Renal cortical epithelial cell (primary cell): ENCODE measurements at places on chromosomes 3 and 15. TPM values are rescaled to one million over a fixed set of nuclear protein-coding genes. Genes with fewer than 3 reads are reported as not detected.

Gene TRH
- total RNA-seq, result not detected in 2 replicates

Gene CLDN1
- total RNA-seq, result 195 and 218 TPM in 2 replicates

Gene GUCA1C
- total RNA-seq, result 1.4 and 3.9 TPM in 2 replicates

Gene ADGRG7
- 0.05 and 0.35 TPM in 2 replicates for total RNA-seq

Gene ADPRH
- total RNA-seq, result 6.6 and 7.8 TPM in 2 replicates

Gene DCLK3
- not detected in 2 replicates for total RNA-seq

Gene PROS1
- total RNA-seq, result 23.3 and 60.3 TPM in 2 replicates

Gene PRR20G
- not detected in 2 replicates for total RNA-seq

Gene CCDC13
- total RNA-seq, result 0.17 and 2.8 TPM in 2 replicates

DNA sequence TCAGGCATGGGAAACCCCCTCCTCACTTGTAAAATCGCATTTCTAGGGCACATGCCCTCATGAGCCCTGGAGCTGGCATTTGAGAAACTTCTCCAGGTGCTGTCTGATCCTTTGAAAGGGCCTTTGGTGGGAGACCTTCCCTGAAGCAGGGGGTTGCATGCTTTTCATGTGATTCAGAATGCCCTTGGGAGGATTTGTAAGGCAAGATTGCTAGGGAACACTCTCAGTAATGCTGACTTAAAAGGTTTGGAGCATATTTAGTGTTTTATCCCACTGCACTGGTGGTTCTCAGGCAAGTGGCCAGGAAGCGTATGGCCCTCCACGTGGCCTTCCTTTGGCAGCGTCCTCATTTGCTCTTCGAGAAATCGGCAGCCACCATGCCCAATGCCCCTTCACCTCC is 164.1 kb downstream of the ARRDC4 start:
- no peak for DNase-seq

GRCh38 chr3:126267169-126267975 is 87.0 kb upstream of the ALDH1L1 start:
- DNase-seq, result peak; percentile 90

GRCh38 chr3:175355801-175356335 is 496.7 kb downstream of the NAALADL2 start:
- DNase-seq, result no peak

GRCh38 chr15:66854012-66854965 is 152.3 kb downstream of the SMAD6 start:
- no peak for DNase-seq

- no peak for DNase-seq
These were observed 195.0 kb downstream of the RORA start for GRCh38 chr15:61033940-61034677.

GRCh38 chr3:151875759-151876158 is 2.3 kb downstream of the SUCNR1 start:
- DNase-seq, result peak; percentile 90

DNA sequence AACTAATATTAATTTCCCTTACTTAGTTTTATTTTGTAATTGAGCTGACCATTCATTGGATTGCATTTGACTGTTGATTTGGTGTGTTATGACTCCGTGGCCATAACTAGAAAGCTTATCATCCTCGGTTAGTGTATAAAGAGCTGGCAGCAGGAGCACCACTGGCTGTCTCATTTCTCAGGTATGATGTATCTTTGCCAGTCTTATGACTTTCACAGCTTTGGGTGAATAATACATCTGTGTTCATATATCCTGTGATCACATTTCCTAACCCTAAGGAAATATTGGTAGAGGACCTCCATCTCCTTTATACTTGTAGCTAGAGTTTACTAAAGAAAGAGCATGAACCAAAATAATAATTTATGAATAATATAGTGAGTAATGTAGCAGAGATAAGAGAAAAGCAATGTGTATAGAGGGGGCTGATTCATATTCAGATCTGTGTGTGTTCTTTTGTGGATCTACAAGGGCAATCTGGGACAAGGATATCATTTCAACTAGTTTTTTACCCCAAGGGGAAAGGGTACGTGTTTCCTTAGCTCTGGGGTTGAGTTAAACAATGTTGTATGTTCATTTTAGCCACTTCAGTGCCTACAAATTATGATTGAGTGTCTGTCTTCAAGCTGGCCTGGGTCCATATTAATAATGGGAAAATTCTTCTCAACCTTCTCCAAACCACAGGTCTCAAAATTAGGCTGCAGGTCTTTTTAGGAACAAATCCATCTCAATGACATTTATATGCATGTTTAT is 901.7 kb downstream of the NTRK3 start:
- peak; percentile 3 for DNase-seq

- no peak for DNase-seq
These were observed 2.9 kb upstream of the IL17RC start for GRCh38 chr3:9914011-9914410.

GRCh38 chr3:175007306-175007705 is 148.2 kb downstream of the NAALADL2 start:
- DNase-seq, result no peak

DNA sequence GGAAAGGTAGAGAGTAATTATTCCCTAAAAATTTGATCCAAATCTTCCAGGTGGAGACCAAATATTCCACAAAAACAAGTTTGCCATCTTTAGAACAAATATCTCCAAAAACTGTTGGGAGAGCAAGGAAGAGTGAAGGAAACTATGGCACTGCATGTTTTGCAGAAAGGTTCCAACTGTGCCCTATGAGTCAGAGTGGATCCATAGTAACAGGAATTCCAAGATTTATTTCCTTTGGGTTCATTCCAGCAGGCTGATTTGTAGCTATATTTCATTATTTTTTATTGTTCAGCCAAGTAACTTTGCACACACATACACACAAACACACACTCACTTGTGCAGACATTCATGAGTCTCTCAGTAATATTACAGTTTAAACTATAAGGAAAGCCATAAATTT is 459.7 kb upstream of the EPHA6 start:
- no peak for DNase-seq

- no peak for DNase-seq
These were observed 66.0 kb upstream of the BLM start for GRCh38 chr15:90650956-90651689.

DNA sequence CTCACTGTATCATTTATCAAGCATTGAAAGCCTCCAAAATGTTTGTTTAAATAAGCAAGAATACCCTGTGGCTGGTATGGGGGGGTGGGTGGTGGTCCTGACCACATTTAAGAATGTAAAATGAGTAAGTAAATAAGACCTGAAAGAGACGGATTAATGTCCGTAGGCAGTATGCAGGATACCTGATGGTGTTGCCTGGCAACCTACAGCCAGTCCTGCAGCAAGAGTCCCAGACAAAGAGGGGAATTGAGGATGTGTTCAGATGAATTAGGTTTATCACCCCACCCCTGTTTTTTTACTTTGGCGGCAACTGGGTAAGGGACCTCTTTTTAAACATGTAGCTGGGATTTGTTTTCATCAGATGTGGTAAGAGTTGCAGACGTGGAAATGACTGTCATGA is 99.8 kb upstream of the BFSP2 start:
- DNase-seq, result no peak

DNA sequence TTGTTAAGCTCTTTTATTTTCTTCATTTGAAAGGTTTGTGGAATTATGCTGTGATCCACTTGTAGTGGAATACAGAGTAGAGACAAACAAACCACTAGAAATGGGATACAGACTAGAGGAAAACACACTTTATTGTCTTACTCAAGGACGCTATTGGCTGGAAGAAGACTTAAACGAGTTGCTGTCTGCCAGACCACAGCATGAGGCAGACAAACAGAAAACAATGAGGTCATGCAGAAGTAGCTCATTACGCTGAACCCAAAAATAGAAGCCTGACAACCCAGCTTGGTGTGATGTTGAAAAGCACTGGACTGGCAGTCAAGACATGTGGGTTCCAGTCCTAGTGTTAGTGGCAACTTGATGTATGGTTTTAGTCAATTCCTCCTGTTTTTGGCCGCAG is 62.4 kb upstream of the P3H2 start:
- DNase-seq, result peak; percentile 87

DNA sequence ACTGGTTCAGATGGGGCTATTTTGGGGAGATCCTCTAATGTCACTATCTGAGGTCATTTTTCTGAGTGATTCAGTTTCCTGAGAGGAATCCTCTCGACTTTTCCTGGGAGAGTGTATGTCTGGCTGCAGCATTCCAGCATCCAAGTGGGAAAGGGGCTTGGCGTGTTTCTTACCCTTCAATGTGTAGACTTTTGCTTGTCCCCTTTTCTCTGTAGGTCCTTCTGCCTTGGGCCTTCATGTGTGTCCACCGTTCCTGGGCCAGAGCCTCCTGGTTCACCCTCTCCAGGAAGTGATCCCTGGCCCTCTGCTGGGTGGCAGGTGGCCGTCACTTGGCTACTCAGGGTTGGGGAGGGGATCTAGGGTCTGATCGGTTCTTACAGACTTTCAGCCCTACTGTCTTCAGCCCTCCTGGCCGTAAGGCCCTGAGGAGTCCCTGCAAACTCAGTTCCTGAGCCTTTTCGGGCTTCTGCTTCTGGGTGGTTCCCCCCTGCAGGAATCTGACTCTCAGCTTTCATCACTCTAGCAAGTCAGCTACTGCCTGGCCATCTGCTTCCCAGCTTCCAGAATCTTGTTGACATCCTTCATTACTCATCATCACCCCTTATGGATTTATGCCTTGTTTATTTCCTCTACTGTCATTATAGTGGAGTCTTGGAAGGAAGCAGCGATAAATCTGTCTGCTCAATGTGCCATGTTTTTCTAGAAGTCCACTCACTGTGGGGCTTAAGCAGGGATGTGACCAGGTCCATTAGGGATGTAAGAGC is 36.5 kb downstream of the GOLGA6L10 start:
- DNase-seq, result no peak

DNA sequence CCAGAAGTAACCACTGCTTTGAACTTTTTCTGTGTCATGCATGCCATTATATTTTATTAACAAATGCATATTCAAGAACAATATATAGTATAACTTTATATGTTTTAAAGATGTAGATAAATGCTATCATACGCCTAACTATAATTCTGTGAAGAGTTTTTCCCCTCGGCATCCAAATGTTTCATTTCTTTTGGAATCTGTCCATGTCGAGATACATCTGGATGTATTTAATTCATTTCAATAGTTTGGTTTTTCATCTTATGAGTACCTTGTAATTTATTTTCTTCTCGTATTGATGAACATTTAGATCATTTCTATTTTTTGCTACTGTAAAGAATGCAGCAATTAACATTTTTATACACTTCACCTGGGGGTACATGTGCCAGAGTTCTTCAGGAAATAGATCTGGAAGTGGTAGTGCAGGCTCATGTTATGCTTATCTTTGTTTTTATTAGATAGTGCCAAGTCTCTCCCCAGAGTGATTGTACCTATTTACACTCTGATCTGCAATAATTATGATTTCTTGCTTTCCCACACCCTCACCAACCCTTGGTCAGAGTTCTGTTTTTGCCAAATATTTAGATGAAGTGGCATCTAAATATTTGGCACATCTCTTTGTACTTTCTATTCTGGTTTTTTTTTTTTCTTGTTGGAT is 29.7 kb downstream of the USP13 start:
- DNase-seq, result no peak

GRCh38 chr15:38531509-38531908 is 33.1 kb downstream of the RASGRP1 start:
- peak; percentile 86 for DNase-seq

DNA sequence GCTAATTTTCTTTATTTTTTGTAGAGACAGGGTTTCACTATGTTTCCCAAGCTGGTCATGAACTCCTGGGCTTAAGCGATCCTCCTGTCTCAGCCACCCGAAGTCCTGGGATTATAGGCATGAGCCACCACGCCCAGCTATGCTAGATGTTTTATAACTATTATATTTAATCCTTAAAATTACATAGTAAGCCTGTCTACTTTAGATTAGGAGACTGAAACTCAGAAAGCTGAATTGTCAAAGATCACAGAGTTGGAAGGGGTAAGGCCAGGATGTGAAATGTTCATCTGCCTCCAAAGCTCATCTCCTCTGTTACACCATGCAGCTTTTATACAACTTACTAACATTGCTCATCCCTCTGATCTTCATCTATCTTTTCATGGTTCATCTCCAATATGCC is 89.8 kb downstream of the MAP2K5 start:
- no peak for DNase-seq

DNA sequence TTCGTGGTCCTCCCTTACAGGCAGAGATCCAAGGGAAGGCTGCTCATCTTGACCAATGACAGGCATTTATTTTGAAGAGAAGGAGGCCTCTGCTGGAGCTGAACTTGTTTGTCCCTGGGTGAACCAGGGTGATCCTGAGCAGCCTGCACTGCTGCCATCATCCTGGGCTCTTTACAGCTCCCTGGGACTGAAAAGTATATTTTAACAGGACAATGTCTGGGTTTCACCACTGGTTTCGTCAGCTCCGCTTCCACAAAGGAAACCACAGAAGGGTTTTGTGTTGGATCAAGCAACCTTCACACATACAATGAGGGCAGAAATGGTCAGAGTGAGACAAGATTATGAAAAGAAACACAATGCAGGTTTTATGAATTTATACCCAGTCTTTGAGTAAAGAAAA is 400.7 kb upstream of the TPM1 start:
- DNase-seq, result no peak

- no peak for DNase-seq
These were observed 173.9 kb downstream of the MEIS2 start for GRCh38 chr15:36926427-36926825.

GRCh38 chr15:67771189-67771800 is 54.0 kb upstream of the SKOR1 start:
- no peak for DNase-seq

GRCh38 chr15:58355382-58355971 is 76.3 kb upstream of the LIPC start:
- no peak for DNase-seq

GRCh38 chr3:167602041-167602440 is 51.7 kb downstream of the WDR49 start:
- DNase-seq, result no peak

- DNase-seq, result no peak
These were observed 224.2 kb upstream of the CGNL1 start for GRCh38 chr15:57152133-57152532.

DNA sequence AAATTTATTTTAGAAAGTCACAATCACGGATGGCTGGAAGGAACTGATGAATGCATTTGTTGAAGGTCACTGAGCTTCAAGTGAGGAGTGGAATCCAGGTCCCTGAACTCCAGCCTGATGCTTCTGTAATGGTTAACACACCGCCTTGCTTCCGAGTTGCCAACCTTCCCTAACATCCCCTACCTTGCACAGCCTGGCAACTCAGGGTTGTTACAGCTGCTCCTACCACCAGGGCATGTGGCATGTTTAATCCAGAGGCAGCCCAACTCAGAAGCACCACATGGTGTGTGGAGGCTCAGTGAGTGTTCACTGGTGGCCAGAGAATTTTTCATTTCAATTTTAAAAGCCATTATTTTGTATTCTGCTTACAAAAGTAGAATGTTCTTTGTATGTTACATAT is 4.9 kb downstream of the TM2D3 start:
- DNase-seq, result no peak

GRCh38 chr15:41417418-41418195 is 712 bp downstream of the RTF1 start:
- DNase-seq, result peak; percentile 13

DNA sequence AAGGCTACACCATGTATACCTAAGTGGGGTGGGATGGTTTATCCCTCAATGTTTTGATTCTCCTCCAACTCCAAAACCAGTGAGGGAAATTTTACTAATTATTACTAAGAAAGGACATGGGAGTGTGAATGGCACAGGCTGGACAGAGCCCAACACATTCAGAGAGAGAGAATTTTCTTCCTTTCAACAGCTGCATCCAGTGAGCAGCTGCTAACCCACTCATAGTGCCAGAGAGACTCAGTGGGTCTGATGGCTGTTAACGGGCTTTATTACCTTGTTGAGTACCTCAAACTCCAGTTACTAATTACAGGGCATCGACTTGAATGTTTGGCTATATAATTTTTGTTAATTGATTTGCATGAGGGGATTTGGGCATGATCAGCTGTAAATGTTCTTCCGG is 75.8 kb downstream of the RORA start:
- DNase-seq, result no peak

- DNase-seq, result peak; percentile 89
These were observed 72.2 kb downstream of the TOP2B start for GRCh38 chr3:25592510-25592968.
